ENCODE measurements at places on chromosomes 7 and 10.

GRCh38 chr10:68684413-68684812, 36.6 kb upstream of the CCAR1 start:
- DNase-seq = no peak

- no peak for DNase-seq
Observed at GRCh38 chr7:131929632-131930031, 373.2 kb upstream of the PODXL start.

DNA sequence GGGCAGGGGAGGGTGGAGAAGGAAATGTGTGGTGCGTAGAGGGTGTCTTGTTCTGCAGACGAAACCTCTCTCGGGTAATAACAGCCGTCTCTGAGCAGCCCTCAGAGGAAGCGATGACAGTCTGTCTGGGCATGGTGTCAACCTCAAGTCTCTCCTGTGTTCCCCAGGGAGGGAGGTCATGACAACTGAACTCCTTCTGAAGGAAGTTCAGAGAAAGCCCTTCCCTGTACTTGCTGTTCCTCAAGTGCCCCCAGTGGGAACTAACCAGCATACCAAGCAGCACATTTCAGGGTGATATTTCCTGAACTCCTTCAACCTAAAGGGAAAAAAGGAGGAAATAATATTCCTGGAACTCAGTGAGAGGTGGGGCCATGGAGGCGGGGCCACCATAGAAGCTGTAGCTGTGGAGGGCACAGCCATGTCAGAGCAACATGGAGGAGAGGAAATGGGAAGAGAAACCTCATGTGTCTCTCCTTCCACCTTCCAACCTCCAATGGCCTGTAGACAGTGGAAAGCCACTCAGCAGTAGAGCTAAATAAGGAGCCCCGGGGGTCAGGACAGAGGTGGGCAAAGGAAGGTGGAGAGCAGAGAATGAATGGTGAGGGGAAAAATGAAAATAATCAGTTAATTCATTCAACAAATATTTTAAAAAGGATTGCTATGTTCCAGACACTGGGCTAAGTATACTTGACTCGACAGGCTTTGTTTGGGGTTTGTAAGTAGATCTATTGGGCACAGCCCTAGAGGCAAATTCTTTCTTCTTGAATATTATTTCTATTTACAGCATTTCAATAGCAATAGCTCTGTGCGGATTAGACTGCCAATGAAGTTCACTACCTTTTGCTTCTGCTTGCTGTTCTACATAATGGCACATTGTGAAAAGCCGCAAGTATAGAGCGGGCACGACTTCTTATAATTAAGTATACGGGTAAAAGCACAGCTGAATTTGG, 61.0 kb upstream of the AOAH start:
- DNase-seq = no peak

DNA sequence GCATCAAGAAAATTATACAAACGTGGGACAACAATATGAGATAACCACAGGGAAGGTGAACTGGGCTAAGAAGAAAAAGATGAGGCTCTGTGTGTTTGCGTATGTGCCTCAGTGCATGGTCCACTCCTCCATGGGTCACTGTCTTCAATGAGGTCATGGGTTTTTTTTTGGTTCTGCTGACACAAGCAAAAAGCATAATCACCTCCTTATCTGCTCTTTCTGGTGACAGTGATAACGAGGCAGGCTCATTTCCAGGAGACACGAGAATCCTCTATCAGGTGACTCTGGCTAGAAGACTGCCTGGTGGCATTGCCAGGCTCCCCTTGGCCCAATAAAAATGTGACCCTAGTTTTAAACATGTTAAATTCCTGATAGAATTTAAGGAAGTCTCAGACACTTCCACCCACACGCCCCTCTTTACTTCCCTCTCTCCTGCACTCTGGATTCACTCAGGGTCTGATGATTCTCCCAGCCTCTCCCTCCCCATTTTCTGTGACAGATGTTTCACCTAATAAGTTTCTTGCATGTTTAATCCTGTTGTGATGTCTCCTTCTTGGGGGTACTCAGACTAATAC, 35.3 kb upstream of the CDCA7L start:
- no peak for DNase-seq

GRCh38 chr10:119499677-119500002, 42.9 kb downstream of the RGS10 start:
- no peak for DNase-seq

- DNase-seq = no peak
Observed at GRCh38 chr10:26839966-26840627, 20.7 kb downstream of the ABI1 start.

GRCh38 chr7:15684871-15685270, 1.6 kb downstream of the MEOX2 start:
- no peak for DNase-seq

DNA sequence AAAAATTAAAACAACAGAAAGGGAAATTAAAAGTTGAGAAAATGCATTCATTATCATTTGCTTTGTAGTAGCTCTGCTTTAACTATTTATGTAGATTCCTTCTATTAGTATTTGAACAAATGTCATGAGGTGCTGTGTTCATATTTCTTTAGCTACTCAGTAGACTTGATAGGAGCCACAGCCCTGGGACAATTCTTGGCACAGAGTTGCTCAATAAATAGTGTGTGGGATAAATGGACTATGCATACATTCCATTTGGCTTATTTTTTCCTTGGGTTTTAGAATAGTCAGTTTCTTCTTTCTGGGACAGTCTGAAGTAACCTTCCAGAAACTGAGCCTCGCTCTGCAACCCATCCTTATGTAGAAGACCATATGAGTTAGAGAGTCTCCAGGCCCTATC, 13.4 kb downstream of the RPP30 start:
- DNase-seq = no peak

DNA sequence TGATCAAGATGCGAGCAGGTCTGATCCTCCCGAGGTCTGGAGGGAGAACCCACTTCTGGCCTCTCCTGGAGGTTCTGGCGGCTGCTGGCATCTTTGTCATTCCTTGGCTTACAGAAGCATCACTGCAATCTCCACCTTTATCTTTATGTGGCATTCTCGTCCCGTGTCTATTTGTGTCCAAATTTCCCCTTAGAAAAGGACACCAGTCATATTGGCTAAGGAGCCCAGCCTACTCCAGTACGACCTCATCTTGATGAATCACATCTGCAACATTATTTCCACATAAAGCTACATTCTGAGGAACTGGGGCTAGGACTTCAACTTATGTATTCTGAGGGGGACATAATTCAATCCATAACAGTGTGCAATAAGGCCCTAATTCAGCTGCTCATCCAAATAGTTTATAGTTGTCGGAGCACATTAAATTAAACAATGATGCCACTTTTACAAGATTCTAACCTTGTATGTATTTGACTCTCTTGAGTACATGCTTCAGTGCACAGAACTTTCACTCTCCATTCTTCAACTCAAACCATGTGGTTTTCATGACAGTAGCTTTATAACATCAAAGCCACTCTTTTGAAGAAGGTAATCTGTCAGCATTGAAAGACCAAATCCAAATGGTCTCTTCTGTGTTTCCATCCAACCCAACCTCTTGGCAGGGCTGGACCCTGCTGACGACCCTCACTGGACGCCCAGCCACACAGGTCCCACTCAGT, 86.2 kb upstream of the DDC start:
- DNase-seq = no peak

DNA sequence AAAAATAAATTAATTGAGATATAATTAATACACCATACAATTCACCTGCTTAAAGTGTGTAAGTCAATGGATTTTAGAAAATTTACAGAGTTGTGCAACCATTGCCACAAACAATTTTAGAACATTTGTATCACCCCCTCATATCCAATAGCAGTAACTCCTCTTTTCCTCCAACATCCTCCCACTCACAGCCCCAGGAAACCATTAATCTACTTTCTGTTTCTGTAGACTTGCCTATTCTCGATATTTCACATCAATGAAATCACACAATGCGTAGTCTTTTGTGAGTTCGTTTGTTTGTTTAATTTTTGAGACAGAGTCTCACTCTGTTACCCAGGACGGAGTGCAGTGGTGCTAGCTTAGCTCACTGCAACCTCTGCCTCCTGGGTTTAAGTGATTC, 13.7 kb upstream of the HERC4 start:
- DNase-seq = no peak

GRCh38 chr10:5361966-5362365, 2.8 kb upstream of the UCN3 start:
- DNase-seq = no peak

GRCh38 chr10:93236393-93237040, 162.8 kb downstream of the CYP26A1 start:
- DNase-seq = no peak

DNA sequence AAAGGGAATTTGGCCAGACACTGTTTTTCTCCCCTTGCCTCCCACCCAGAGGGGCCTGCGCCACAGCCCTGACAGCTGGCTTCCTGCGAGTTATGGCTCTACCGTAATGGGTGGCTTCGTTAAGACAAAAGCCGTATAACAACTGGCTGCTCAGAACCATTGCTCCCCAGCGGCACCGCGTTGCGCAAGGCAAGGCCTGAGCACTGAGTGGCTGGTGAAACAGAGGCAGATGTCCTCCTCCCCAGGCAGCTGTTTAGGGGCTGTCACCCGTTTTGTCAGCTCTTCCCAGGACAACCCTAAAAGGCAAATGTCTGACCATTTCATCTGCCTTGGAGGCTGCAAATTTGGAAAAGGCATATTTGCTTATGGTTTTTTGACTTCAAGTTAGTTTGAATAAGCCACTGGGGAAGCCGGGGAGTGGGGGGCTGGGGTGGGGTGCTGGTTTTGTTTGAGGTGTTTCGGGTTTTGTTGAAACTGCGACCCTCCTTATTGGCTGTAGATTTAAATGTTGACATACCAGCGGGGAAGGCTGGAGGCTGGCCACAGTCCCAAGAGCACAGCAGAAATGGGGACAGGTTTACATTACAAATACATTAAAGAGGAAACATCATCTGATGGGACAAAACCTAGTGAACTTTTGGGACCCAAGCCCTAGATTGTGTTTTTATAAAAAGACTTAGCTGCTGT, 681 bp upstream of the SPOCK2 start:
- DNase-seq = no peak

- no peak for DNase-seq
Observed at GRCh38 chr7:149316606-149317005, 54.6 kb downstream of the ZNF783 start.

DNA sequence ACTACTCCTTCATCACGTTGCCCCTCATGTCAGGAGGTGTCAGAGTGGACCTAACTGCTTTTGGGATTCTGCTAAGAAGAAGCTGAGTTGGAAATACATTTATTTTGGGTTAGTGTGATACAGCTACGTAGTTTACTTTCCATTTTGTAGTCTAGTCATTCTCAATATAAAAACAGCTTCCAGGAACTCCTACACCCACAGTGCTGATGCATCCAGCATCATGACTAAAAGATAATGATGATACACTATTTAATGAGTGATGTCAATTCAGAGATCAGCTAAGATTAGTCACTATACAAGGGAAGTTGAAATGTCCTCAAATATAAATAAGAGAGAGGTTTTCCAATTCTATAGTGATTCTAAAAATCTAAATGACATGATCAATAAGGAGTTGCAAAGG, 264.2 kb upstream of the SLC26A5 start:
- no peak for DNase-seq

GRCh38 chr10:62511656-62512055, 137.5 kb downstream of the ZNF365 start:
- no peak for DNase-seq

DNA sequence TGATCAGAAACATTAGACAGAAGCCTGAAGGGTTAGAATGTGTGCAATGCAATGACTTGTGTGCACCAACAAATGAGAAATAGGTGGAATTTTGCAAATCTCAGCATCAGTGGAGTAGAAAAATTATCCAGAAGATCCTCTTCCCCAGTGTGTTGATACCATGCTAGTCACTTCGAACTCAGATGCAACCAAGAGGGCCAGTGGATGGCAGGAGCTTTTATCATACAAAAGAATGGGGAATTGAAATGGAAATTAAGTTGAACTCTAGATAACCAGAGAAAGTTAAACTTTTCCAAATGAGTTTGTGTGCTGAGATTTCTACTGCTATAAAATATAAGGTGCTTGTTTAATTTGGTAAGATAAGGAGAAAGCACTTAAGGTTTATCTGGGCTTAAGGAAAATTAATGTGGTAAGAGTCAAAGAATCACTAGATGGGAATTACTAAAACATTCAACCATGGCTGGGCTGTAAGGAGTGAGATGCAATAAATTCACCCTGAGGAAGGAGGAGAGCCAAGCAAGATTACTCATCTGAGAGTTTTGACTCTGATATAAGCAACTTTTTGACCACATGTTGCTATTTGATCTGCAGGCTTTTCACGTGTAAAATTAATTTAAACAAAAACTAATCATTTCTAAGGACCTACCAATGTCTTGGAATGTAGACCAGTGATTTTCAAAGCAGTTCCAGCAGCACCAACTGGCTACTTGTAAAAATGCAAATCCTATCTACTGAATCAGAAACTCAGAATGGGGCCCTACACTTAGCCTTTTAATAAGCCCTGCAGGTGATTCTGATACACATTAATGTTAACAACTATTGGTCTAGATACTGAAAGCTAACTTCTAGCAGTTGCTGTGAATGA, 113.2 kb downstream of the CDC14C start:
- no peak for DNase-seq

DNA sequence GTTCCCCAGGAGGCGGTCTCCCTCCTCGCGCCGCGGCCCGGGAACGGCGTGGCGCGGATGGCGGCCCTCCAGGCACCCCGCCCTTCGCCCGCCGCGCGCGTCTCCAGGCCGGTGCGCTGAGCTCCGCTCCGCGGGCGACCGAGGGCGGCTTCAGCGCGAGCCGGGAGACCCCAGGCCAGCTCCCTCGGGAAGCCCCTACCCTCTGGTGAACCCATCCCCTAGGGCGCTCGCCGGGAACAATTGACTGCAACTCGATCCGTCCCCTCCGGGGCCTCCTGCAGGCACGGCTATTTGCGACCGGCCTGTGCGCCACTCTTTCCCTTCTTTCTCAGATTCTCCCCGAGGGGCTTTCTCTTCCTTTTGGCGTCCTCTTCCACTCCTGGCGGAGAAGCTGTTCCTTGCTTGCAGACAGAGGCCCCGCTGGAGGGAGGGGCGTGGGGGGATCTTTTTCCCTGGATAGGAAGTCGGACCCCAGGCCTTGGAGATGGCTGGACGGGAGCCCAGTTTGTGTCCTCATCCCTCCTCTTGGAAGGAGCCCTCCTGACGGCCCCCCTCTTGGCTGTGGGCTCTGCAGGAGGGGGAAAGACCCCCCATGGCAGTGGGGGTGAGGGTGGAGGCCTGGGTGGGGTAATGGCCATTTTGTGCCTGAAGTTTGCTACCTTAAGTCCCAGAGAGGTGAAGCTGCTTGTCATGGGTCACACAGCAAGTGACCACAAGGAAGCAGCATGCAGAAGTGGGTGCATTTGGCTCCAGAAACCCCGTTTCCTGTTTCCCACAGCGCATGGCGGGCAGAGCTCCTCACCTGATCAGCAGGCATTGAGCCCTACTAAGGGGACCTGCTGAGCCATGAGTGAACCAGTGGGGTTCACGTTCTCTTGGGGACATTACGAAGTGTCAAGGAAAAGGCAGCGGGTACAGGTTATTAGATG, 171.2 kb upstream of the TNRC18 start:
- no peak for DNase-seq

GRCh38 chr7:5226921-5227785, 37.1 kb downstream of the WIPI2 start:
- DNase-seq = no peak

GRCh38 chr10:94370501-94370900, 7.8 kb upstream of the NOC3L start:
- no peak for DNase-seq

- no peak for DNase-seq
Observed at GRCh38 chr10:75972491-75973276, 541.3 kb downstream of the LRMDA start.

Data from kidney epithelial cell (primary cell).